Activated gamma-delta T cell treated with Interleukin-2 at 50 U/mL for 16 hours (primary cell): ENCODE measurements at places on chromosomes 7 and 10.

DNA sequence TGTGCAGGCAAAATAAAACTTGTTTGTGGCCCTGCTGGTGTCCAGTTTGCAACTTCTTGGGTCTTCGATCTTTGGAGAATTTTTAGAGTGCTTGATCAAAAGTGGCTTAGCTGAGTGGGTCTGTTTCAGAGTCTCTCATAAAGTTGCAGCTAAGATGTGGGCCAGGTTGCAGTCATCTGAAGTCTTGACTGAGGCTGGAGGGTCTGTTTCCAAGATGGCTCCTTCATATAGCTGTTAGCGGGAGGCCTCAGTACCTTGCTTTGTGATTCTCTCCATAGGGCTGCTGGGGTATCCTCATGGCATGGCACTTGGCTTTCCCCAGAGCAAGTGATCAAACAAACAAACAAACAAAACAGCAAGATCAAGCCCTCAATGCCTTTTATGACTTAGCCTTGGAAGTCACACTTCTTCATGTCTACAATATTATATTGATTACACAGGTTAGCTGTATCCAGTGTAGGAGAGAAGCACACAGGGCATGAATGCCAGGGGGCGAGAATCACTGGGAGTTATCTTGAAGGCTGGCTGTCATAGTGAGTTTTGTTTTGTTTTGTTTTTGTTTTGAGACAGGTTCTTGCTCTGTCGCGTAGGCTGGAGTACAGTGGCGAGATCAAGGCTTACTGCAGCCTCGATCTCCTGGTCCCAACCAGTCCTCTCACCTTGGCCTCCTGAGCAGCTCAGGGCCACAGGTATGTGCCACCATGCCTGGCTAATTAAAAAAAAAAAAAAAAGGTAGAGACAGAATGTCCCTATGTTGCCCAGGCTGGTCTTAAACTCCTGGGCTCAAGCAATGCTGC, 10.2 kb downstream of the CYP26A1 start:
- no peak for DNase-seq

GRCh38 chr10:60644436-60645130, 133.7 kb upstream of the CDK1 start:
- DNase-seq, result no peak

GRCh38 chr10:4281190-4281825, 496.3 kb upstream of the KLF6 start:
- DNase-seq, result no peak

- no peak for DNase-seq
Observed at GRCh38 chr7:130941322-130942210, 207.6 kb upstream of the KLF14 start.

DNA sequence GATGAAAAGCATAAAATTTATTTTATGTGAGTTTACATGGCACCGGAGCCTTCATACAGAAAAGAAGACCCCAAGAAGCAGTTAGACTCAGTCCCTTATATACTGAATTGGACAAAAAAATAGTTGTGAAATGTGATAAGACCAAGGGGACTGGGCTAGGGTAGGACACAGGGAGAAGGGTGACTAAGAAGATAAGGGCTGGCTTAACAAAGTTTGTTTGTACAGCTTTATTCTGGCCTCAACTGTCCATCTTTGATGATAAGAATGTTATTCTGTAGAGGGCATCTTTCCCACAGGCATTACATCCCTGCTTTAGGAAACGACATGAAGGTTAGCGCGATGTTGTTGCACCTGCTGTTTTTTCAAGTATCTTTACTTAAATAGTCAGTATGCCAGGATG, 86.5 kb downstream of the SEC61G start:
- no peak for DNase-seq

- DNase-seq, result no peak
Observed at GRCh38 chr10:63464402-63465292, 1.1 kb downstream of the JMJD1C start.
